T-helper 17 cell (primary cell): ENCODE measurements at places on chromosomes 5 and 9. TPM values are rescaled to one million over a fixed set of nuclear protein-coding genes. Genes with fewer than 3 reads are reported as not detected.
A peak's percentile ranks its signal among the peaks of the same experiment; 100 is the strongest.

The LTC4S gene
- 6.8 TPM for total RNA-seq

- H3K27me3 ChIP-seq = no peaks in the 10 kb centered on the region
- H3K36me3 ChIP-seq = no peaks in the 10 kb centered on the region
- no peak overlapping the region for H3K4me3 ChIP-seq
- no peak for DNase-seq
- H3K4me1 ChIP-seq = peaks cover 13% of the 10 kb centered on the region
- no peak overlapping the region for H3K27ac ChIP-seq
Measured at GRCh38 chr9:123316053-123316718, 39.8 kb upstream of the CRB2 start.

DNA sequence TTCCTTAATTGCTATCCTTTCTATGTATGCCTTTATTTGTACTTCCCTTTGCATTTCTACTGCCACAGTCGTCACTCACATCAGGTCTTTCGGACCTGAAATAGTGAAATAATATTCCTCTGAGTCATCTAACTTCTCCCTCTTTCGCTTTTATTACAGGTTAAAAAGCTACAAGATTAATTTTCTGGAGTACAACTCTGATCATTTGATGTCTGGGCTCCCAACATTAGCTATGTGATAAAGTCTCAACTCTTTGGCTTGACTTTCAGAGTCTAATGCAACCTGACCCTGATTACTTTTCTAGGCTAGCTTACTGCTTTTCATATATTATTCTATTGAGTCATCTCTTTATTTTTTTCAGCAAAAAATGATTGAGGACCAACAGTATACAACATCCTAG lies 638.8 kb upstream of the WWC1 start:
- no peaks in the 10 kb centered on the region for H3K36me3 ChIP-seq
- no peak overlapping the region for H3K4me3 ChIP-seq
- no peaks in the 10 kb centered on the region for H3K4me1 ChIP-seq
- DNase-seq = no peak
- no peaks in the 10 kb centered on the region for H3K27me3 ChIP-seq
- H3K27ac ChIP-seq = no peak overlapping the region

DNA sequence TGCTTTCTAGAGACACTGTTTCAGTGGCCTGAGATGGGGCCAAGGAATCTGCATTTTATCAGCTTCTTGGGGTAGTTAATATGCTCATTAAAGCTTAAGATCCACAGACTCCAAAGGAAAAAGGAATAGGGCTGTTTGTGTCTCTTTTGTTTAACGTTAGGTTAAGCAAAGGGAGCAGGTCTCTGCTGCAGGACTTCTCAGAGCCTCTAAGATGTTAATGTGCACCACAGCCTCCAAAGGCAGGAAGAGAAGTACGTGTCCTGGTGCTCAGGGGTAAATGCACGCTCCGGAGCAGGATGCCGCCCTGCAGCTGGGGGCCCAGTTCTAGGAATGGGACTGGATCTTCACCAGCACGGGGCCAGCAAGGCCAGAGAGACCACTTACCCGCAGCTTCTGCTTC lies 19.6 kb downstream of the SPARC start:
- H3K27ac ChIP-seq = no peak overlapping the region
- peaks cover 23% of the 10 kb centered on the region for H3K27me3 ChIP-seq
- peaks cover 9% of the 10 kb centered on the region for H3K4me1 ChIP-seq
- no peak overlapping the region for H3K4me3 ChIP-seq

DNA sequence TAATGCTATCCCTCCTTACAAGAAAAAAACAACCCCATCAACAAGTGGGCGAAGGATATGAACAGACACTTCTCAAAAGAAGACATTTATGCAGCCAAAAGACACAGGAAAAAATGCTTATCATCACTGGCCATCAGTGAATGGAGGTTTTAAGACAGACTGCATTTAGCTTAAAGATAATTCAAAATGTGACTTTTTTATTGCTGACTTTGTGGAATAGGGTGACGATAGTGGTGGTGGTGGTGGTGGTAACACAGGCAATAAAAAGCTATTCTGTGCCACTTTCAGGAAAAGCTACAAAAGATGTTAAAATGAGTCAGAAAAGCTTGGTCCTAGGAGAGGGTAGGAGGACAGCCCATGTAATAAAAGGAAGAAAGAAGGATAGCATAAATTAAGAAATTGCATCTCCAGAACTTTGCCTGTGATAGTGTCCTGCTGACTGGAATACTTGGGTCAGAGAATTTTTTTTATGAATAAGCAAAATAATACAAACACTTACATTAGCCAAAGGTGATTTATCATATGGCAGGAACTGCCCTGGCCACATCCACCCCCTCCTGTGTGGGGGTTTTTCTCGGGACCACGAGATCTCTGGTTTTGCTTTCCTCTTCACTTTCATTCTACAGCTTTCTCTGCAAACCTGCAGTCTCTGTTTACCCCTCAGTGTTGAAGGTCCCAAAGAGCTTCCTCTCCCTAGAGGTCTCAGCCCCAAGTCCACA lies 186.7 kb downstream of the DRD1 start:
- no peak overlapping the region for H3K4me3 ChIP-seq
- H3K27ac ChIP-seq = no peak overlapping the region
- peaks cover 17% of the 10 kb centered on the region for H3K4me1 ChIP-seq

- no peak for DNase-seq
- peaks cover 80% of the 10 kb centered on the region for H3K27me3 ChIP-seq
- peaks cover 7% of the 10 kb centered on the region for H3K36me3 ChIP-seq
Measured at GRCh38 chr9:97771641-97772040, 74.5 kb upstream of the XPA start.

- peak overlapping the region; percentile 82 for H3K4me3 ChIP-seq
- no peaks in the 10 kb centered on the region for H3K36me3 ChIP-seq
- DNase-seq = no peak
- H3K27ac ChIP-seq = peak overlapping the region; percentile 39
Measured at GRCh38 chr5:159469496-159470372, 139.4 kb upstream of the IL12B start.
